ENCODE measurements at places on chromosomes 5 and 9. TPM values are rescaled to one million over a fixed set of nuclear protein-coding genes. Genes with fewer than 3 reads are reported as not detected.

DNA sequence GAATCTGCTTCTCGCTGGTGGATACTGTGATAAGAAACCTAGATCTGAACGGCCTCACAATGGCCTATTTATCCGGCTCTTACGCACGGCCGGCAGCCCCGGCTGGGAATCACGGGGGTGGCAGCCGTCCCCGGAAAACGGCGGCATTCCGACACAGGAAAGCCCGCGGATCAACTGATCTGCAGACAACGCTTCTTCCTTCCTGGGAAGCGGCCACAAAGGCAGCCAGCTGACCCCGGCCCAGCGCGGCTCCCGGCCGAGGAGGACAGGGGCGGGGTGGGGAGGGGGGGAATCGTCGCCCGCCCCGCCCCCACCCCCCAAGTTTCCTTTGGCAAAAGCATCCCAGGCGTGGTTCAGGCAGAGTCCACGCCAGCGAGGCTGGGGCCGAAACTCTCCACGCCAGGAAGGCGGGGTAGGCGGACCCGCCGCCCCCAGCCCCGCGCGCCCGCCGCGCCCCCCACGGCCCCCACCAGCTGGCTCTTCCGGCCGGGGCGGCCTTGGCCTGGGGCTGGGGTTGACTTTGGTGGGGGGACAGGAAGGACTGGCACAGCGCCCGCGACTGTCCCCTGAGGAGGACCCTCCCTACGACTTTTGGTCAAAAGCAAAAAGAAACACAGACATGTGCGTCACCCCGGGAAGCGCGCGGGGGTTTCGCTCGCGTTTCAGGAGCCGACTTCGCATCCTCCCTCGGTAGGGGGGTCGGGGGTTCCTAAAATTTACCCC lies 247.7 kb upstream of the ANKRD55 start:
- no peak for DNase-seq

DNA sequence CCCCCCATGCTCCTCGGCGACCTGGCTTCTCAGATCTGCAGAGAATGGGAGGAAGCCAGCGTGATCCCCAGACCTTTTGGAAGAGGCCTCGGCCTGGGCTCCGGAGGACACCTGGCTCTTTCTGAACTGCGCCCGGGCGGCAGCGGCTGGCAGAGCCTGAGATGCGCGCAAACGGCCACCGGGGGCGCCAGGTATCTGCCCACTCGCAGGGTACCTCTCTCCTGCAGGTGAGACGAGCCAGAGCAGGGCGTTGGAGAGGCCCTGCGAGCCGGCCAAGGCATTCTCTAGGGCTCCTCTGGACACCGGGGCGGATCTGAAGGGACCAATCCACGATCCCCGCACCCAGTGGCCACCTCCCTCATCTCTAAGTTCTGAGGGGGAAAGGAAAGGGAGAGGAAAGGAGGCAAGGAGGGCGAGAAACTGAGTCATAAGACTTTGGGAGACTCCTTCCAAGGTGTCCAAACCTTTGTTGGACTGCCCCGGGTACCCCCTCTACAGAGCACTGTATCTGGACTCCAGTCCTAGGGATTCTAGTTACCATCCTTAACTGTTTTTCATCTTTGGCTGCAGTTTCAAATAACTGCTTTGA lies 55.0 kb upstream of the SLC46A2 start:
- DNase-seq: no peak

DNA sequence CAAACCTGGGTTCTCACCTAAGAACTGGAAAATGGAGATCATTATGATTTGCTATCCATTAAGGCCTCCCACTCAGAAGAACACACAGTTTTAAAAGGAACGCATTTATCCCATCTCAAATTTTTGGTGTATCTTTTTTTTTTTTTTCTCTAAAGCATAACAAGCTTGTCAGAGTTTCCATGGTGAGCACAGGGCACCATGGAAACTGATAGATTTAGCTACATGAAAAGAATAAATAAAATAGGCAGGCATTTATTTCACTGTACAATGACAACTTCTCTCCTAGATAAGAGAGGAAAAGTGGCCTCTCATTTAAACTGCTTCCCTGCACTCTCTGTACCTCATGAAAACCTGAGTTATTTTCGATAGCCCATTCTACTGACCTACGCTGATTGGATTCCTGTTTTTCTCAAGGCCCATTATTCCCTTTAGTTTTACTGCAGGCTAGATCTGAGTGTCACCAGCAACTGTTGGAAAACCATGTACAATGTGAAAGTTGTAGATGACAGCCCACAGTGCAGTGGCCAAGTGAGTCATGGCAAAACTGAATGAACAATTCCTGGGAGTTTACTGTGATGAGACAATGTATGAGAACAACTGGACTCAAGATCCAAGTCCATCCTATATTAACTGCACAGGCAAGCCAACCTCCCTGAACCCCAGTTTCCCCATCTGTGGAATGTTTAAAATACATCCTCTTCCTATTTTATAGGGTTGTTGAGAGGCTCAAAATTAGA lies 4.3 kb upstream of the GDA start:
- no peak for DNase-seq

DNA sequence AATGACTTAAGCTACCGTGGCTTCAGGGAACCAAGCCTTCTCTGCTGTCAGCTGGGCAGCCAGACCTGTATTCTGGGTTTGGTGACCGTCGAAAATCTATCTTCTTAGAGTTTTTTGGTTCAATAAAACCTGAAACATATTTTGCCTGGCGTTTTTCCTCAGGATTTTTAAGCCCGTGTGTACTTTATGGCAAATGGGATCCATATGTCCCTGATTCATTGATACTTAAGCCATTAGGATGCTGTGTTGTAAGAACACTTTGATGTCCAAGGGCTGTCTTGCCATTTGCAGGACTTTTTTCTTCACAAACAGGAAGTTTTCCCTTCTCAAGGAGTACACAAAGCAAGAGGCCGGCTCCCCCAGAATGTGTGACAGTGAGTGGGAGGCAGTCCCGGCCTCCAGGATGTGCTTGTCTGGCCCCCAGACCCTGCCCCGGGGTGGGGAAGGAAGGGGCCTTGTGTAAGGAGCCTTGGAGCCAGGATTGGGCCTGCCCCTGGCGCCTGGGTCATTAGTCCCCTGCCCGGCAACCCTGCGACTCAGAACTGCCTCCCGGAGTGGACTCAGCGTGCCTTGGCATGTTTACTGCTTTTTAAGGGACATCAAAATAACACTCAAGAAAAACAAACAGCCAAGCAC lies 83.4 kb upstream of the SMIM23 start:
- DNase-seq: no peak

DNA sequence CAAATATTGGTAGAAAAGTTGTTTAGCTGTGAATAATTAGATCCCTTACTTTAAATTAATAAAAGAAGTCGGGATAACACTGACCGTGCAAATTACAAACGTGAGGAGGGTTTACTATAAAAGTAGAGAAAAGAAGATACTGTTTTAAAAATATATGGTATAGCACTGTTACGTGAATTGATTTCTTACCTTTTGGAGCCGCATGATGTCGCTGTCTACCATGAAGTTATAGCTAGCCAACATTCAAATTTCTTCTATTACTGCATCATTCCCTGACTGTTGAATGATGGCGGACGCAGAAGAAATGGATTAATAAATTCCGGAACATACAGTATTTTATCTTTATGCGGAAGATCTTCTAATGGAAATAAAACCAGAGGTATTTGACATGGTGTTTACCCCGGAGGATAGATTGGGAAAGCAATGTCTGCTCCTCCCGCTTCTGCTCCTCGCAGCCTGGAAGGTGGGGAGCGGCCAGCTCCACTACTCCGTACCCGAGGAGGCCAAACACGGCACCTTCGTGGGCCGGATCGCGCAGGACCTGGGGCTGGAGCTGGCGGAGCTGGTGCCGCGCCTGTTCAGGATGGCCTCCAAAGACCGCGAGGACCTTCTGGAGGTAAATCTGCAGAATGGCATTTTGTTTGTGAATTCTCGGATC lies at the start of gene PCDHA6:
Gene PCDHA6 (plus strand): TSS at position 257 of the 658 bp plus-strand sequence. CDS start 132 bp downstream, at position 389.
- DNase-seq: no peak

DNA sequence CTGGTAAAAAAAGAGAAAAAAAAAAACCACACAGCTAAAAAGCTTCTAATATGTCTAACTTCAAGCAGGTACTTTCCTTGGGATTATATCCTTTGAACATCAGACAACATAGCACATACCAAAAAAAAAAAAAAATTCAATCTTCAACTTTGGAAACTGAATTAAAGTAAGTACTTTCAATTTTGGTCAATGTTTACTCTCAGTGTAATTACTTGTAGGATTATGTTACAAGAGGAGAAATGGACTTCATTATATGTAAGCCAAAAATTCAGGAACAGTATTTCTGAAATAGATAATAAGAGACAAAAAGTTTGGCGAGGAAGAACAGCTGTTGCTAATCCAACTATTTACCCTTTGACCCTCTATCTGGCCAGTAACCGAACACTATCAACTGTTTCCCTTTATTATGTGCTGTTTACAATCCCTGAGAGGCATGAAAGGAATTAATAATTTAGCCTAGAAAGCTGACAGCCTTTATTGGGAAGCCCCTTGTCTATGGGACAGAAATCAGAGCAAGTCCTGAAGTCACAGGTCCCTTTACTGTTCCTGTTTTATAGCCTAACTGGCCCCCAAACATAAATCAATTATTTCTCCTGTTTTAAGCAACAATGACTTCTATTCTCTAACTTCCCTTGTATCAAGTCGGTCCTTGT lies 46.6 kb downstream of the NR6A1 start:
- no peak for DNase-seq

DNA sequence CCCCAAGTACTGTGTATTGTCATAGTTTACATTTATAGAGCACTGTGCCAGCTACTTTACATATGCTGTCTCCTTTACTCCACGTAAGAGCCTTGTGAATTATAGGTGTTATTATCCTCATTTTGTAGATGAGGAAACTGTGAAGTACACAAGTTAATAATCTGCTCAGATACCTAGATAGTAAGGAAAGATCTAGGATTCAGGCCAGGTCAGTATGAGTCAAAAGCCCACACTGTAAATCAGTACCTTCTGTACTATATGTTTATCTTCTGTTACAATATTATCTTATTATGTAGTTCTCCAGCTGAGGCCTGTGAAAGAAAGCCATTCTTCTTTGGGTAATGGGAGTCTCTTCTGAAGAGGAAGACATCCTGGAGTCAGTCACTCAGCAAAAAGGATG lies 72.4 kb upstream of the TLX3 start:
- no peak for DNase-seq

- DNase-seq: no peak
Observed at GRCh38 chr5:119373449-119373858, 17.6 kb downstream of the TNFAIP8 start.

- DNase-seq: no peak
Observed at GRCh38 chr5:65102371-65102975, 333.7 kb downstream of the CWC27 start.

- DNase-seq: no peak
Observed at GRCh38 chr9:14221558-14221957, 92.4 kb downstream of the NFIB start.

DNA sequence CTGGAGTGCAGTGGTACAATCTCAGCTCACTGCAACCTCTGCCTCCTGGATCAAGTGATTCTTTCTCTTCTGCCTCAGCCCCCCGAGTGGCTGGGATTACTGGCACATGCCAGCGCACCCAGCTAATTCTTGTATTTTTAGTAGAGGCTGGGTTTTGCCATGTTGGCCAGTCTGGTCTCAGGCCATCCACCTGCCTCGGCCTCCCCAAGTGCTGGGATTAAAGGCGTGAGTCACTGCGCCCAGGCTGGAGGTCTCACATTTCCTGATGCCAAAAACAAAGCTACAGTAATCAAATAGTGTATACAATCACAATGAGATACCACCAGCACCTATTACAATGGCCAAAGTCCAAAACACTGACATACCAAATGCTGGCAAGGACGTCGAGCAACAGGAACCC lies 51.1 kb downstream of the TTLL11 start:
- no peak for DNase-seq

DNA sequence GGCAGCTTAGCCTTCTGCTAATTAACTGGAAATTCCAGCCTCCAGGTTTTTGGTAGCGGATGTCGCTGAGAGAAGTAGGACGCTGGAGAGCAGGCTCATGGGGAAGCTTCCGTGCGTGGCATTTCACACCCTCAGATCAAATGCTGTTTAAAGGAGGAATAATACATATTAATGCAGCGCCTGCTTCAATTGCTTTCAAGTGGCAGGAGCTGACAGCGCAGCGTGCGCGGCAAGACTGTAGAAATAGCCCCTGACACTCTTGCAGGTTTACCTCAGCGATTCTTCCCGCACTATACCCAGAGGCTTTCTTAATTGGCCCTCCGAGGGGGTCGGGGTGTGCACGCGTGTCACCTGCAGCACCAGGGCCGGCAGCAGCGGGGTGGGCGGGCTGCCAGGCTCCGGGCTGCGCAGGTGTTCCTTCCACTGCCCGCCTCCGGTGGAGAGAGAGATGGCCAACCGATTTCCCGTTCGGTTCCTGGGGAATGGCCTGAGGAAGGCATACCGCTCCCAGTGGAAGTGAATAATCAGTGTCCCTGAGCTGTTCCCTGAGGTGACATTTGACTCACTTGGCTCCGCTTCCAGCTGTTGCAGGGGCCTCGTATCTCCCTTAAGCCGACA lies 427.9 kb downstream of the KCTD16 start:
- DNase-seq: no peak

GRCh38 chr9:18360005-18360404 lies 113.9 kb upstream of the ADAMTSL1 start:
- DNase-seq: no peak

DNA sequence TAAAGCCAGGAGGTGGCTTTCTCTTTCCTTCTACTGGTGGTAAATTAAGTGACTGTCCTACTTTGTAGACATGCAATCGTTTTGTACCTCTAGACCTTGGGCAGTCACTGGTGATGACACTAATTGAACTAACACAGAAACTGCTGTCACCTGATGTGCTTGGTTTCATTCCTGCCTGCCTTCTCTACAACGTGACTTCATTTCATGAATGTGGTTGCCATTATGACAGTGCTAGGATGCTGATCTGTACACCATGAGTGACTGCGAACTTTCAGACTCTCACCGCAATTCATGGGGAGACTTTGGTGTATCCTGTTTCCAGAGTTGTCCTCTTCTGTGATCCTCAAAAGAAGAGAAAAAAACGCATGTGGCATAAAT lies 47.5 kb downstream of the UBE2QL1 start:
- DNase-seq: no peak

GRCh38 chr9:81497091-81497490 lies 192.3 kb downstream of the TLE1 start:
- no peak for DNase-seq

- no peak for DNase-seq
Observed at GRCh38 chr5:82296929-82297328, 18.8 kb upstream of the RPS23 start.

- no peak for DNase-seq
Observed at GRCh38 chr5:142215915-142216681, 107.5 kb downstream of the NDFIP1 start.

DNA sequence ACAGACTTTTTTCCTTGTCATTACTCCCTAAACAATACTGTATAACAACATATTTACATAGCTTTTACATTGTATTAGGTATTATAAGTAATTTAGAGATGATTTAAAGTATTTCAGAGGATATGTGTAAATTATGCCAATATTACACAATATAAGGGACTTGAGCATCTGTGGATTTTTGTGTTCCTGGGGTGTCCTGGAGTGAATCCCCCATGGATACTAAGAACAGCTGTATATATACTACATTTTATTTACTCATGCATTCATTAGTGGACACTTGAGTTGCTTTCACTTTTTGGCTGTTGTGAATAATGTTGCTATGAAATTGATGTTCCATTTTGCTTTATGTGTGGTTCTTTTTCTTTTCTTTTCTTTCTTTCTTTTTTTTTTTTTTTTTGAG lies 348.8 kb downstream of the SH3GL2 start:
- no peak for DNase-seq

Gene CAVIN4
- total RNA-seq: not detected

Gene TMEM252
- not detected for total RNA-seq

Gene PCDHA1
- total RNA-seq: not detected

Gene ALDOB
- not detected for total RNA-seq

Gene LCN12
- 2.6 TPM for total RNA-seq

Gene HTR1A
- not detected for total RNA-seq

Gene TEX48
- not detected for total RNA-seq

Gene THBS4
- total RNA-seq: not detected

Gene PHF19
- 143 TPM for total RNA-seq

Gene PCDHGC3
- not detected for total RNA-seq
